Fibroblast of upper back skin (primary cell): ENCODE measurements at places on chromosomes 2 and 18.

DNA sequence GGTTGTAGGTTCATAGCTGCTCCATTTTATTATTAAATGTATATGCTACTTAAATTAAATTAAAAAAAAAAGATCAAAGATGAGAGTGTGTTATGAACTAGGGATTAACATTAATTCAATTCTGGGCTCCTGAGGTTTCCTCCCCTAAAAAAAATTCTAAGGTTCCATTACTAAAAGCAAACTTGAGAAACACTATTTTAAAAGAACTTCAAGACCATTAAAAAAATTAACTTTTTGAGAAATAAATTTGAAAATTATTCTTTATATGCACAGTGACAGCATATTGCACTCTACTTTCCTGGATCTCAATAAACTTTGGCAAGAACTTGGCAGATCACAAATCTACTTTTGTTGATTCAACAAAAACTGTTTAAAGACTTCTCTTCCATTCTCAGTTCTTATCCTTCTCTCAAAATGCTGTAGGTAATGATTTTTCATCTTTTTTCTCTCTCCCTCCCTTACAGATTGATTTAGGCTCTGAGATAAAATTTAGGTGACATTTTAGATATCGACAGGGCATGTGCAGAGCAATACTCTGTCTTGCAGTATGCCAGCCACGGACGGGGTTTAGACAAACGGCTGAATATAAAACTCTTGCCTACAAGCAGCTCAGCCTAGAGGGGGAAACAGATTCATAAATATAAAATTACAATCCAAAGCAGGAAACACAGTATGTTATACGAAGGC, 592 bp upstream of the MARS2 start:
- DNase-seq: no peak

DNA sequence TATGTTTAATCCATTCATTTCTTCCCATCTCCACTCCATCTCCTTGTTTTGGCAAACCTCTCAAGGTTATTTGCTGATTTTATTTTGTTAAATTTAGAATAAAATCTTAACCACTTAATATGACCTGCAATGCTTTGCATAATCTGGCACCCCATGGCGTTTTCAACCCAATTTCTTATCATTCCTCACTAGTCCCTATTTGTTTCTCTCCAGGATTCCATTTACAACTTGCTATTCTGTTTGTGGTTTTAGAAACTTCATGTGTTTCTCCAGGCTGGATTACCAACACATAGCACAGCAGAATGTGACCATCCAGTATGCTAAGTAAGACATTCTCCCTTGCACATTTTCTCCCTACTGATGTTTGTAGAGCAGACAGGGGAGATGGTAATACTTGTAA, 749.2 kb upstream of the FSHR start:
- DNase-seq: no peak

DNA sequence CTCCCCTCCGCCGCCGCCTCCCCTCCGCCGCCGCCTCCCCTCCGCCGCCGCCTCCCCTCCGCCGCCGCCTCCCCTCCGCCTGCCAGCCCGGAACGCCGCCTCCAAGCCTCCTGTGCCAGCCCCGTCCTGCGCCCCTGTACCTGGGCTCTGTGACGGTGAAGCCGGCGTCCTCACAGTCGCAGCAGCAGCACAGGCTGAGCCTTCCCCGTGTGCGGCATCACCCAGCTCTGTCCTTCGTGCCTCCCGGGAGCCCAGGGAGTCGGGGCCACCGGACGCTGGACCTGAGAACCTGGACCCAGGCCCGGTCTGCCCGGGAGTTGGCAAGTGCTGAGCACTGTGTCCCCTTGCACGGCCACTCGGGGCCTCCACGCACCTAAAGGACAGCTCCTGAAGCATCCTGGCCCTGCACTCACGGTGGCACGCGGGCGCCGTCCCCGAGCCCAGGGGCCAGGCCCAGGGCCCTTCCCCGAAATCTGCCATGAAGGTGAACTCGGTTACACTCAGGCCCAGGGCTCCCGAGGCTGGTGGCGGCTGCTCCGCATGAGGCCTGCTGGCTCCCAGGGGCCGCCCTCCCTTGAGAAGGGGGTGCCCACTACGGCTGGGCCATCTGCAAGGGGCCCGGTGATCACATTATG, 32.9 kb downstream of the RTP5 start:
- DNase-seq: no peak

GRCh38 chr2:121635371-121635770, 13.9 kb downstream of the CLASP1 start:
- DNase-seq: no peak

GRCh38 chr2:172710584-172711047, 25.0 kb upstream of the RAPGEF4 start:
- DNase-seq: peak; percentile 76

DNA sequence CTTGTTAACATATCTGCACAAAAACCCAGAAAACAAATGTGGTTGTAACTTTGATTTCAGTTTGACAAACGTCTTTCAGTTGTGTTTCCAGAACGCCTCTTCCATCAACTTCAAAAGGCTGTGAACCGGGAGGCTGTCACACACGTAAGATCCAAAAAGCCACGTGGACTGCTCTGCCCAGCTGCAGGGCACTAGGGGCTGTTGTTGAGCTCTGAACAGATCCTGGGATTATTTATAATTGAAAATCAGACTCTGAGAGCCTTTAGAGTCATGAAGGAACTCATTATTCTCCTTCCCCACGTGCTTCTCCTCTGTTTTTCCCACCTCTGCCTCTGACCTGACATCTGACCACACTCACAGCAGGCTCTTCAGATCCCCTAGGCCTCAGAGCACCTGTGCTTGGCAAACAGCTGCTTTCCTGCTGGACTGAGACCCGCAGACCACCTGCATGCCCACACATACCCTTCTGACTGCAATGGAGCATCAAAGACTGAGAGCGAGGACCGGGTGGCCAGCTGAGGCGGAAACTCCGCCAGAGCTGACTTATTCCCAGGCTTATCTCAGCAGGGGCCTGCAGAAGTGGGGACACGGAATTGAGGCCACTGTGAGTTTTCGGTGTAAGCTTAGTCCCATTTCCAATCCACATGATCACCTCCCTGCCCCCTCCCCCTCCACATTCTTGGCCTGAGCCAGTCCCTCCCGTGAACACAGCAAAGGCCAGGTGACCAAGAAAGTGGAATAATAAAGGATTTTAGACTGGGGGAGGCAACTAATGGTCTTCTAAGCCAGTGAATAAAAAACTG, 114.8 kb downstream of the ATL2 start:
- DNase-seq: no peak

DNA sequence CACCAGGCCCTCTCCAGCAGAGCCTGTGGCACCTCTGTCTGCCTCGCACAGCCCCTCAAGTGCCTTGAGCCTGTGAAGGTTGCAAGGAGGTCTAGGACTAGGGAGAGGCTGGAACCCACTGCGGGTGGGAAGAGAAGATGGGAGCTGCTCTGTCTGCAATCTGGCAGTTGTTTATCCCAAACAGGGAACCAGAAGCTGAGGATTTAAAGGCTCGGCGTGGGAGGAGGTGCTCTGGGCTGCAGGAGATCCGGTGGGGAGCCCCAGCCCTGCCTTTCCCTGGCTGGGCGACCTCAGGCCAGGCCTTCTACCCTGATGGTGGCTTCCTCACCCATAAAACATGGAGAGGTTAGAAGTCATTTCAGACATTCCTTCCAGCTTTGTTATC, 174.1 kb downstream of the SMAD7 start:
- no peak for DNase-seq

GRCh38 chr18:35203067-35203466, 37.8 kb upstream of the ZNF397 start:
- peak; percentile 89 for DNase-seq

GRCh38 chr2:217854684-217855420, 147.9 kb downstream of the TNS1 start:
- no peak for DNase-seq

DNA sequence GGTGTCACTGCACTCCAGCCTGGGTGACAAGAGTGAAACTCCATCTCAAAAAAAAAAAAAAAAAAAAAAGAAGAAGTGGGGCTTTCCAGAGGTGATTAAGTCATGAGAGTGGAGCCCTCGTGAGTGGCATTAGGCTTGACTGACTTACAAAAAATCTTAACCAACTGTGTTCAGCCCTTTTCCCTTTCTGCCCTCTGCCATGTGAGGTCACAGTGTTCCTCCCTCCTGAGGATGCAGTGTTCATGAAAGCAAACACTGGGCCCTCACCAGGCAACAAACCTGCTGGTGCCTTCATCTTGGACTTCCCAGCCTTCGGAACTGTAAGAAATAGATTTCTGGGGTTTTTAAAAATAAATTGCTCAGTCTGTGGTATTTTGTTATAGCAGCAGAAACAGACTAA, 37.0 kb upstream of the METTL21A start:
- DNase-seq: no peak

DNA sequence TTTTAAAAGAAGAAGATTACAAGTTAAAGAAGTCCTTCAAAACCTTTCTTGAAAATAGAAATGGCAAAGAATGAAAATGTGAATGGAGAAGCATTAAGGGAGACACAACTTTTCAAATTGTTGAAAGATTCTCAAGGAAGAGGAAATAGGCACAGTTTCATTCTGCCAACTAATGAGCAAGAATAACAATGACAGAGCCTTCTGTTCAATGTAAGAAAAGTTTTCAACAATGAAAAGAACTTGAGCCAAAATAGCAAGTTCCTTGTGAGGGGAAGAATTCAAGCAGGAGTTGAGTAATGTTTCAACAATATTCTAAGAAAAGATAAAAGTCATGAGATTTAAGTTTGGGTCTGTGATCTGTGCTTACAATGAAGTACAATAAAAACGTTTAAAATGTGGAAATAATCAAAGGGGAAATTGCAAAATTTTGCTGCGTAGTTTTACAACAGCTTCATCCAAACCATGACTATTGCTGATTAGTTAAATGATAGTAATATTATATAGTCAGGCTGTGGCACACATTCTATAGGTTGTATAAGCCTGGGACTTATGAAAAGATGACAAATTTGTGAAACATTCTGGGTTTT, 122.6 kb downstream of the METTL4 start:
- DNase-seq: no peak

DNA sequence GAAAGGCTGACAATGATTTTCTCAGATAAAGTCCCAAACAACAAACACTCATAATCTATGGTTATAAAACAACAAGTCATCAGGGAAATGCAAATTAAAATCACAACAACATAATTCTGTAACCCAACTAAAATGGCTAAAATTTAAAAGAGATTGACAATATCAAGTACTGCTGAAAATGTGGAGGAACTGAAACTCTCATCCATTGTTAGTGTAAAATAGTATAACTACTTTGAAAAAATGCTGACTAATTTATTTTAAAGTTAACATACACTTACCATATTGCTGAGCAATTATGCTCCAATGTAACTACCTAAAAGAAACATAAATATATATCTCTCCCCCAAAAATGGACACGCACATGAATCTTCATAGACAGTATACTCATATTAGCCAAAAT, 245.9 kb upstream of the SPOPL start:
- DNase-seq: no peak

DNA sequence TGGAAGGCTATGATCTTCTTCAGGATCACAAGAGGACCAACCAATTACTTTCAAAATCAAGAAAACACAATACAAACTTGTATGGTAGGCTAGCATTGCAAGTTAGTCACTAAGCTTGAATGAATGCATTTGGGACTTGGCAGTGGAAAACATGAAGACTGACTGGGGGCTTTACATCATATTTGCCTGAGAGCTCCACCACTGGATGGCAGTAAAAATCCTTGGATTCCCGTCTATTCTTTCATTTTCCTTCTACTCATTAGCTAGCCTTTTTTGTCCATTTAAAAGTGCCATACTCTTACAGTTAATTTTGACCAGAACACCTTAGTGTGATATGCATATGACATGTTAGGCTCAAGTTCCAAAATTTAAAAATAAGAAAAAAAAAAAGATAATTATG, 63.5 kb upstream of the RASGRP3 start:
- peak; percentile 68 for DNase-seq

DNA sequence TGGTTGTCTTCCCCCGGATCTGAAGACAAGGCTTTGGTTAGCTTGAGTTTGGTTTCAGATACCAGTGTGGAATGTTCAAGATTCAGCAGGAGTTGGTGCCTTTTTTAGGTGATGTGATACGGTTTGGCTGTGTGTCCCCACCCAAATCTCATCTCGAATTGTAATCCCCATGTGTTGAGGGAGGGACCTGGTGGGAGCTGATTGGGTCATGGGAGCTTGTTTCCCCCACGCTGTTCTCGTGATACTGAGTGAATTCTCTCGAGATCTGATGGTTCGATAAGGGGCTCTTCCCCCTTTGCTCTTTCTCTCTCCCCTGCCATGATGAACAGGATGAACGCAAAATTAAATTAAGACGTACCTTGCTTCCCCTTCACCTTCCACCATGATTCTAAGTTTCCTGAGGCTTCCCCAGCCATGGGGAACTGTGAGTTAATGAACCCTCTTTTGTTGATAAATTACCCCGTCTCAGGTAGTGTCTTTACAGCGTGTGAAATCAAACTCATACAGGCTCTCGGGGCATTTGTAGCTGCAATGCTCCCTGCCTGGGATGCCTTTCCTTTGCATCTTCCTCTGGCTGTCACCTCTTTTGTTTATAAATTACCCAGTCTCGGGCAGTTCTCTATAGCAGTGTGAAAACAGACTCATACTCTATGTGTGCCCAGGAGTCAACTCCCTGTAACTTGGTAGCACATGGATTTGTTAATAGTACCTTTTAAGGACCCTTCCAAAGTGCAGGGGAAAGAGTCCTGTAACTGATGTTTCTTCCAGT, 21.3 kb downstream of the PDCD1 start:
- DNase-seq: no peak

- peak; percentile 96 for DNase-seq
Measured at GRCh38 chr2:151306621-151307020, 17.2 kb upstream of the NMI start.

- no peak for DNase-seq
Measured at GRCh38 chr2:232893834-232894233, 23.8 kb downstream of the SNORC start.

GRCh38 chr2:233850745-233851144, 3.6 kb downstream of the HJURP start:
- DNase-seq: no peak

DNA sequence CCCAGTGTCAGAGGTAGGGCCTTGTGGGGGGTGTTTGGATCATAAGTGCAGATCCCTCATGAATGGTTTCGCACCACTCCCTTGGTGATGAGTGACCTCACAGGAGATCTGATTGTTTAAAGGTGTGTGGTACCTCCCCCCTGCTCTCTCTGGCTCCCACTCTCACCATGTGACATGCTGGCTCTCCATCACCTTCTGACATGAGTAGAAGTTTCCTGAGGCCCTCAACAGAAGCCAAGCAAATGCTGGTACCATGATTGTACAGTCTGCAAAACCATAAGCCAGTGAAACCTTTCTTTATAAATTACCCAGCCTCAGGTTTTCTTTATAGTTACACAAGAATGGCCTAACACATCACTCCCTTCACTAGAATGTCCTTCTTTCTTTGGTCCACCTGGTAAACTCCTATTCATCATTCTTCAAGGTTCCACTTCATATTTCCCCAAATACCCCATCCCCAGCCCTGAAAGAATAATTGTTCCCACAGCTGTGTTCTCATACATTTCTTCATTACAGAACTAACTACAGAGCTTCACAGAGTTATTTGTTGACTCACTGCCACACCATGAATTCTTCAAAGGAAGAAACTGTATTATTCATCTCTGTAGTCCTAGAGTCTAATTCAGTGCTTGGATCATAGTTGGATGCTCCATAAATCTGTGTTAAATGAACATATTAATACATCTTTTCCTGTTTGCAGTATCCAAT, 81.2 kb upstream of the STK17B start:
- peak; percentile 41 for DNase-seq

- DNase-seq: peak; percentile 95
Measured at GRCh38 chr2:162244541-162245031, 1.3 kb upstream of the FAP start.
